ENCODE measurements at places on chromosomes 7 and 10.

GRCh38 chr7:32894171-32894570, 2.6 kb upstream of the KBTBD2 start:
- no peak for DNase-seq

- DNase-seq, result no peak
Measured at GRCh38 chr10:75438275-75438674, 6.9 kb downstream of the LRMDA start.

GRCh38 chr10:129328546-129328945, 138.5 kb upstream of the MGMT start:
- DNase-seq, result no peak

DNA sequence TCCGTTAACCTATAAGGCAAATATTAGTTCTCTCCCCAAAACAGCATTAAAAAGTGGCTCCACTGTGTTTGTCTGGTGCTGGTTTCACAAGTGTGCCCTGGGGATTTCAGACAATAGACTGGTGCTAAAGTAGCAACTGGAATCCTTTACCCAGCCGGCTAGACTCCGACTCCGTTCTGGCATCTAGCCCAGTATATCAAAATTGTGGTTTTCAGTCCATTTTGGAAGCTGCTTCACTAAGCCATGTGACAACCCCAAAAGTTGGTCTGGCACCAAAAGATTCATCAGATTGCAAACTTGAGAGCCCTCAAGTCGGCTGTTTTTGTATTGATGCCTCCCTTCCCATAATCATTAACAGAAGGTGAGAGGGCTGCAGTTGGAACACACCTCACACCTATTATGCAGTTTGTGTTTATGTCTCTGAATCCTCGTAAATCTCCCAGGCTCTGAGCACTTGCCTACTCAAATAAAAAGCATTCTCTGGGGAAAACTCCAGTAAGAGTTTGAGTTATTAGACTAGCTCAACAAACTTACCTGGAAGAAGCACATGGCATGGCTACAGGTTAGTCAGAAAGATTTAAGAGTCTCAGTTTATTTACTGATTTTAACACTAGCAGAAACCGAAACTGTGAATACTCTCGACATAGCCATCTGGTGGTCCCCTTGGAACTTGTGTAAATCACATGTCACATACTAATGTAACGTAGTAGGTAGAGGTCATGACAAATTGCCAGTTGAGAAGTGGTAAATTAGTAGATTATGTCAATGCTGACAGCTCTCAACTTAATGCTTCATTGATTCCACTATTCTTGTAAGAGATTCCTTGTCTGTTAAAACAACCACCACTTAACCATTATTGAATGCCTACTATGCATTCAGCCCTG, 14.8 kb upstream of the WNT16 start:
- DNase-seq, result no peak

- no peak for DNase-seq
Measured at GRCh38 chr10:123766012-123766411, 99.9 kb downstream of the GPR26 start.

- DNase-seq, result no peak
Measured at GRCh38 chr10:10794046-10794445, 223.6 kb upstream of the CELF2 start.

- no peak for DNase-seq
Measured at GRCh38 chr10:132666705-132667341, 119.1 kb downstream of the NKX6-2 start.

DNA sequence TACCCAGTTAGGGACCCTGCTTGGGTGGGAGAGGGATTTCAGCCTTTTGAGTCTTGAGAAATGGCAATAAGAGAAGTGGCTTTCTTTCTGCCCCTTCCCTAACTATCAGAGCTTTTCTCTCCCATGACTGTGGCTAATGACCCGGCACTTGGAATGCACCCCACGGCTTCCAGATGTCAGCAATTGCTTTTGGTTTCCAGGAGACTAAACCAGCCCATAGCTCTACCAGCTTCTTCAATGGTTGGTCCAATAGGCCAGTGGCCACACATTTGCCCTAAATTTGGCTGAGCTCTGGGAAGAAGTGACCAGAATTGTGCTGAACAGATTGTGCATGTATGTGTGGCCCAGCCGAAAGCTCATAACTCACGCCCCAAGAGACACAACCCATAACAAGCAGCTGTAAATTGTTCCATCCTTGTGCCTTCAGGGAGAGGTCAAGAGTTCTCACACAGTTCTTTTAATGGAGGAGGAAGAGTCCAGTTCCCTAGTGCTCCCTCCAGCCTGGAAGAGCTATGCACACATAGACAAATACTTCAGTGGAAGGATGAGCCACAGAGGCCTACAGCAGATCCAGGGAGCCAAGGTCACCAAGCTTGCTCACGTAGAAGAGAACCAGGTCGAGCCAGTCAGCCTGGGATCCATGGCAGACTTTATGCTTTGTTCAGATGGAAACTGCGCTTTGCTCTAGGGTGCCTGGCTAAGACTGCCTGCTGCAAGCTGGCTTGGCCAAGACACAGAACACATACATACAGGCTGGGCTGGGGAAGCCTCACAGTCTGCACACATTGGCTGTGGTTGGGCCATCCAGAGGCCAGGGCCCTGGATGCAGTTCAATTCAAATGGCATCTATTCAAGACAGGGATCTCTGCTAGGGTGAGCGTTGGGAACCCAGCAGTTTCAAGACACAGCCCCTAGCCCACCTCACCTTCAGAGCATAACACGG, 131.8 kb upstream of the HABP2 start:
- no peak for DNase-seq

Measured in CD4-positive, alpha-beta T cell treated with Interferon gamma for 1 hour (primary cell).